PC-3 (cell line): ENCODE measurements at places on chromosomes 4 and X.

DNA sequence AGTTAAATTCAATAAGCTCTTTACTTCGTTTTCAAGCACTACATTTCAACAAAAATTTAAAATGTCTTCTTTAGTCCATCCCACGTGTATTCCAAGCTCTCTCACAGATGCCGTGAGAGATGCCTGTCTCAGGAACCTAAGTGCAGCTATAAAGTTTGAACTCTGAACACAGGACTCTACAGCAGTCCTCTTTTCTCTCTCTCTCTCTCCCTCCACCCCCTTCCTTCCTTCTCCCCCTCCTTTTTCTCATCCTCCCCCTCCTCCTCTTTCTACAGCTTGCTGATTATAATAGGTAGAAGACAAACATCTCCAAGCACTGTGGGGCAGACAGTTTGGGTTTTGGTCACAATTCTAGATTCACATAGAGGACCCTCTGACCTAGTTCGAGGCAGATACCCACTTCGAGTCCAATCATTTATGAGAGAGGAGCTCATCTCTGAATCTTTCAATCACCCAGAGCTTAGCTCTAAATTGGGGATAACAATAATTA is 31.5 kb upstream of the DCLK2 start:
- no peak for DNase-seq

GRCh38 chr4:30754021-30754420 is 33.9 kb downstream of the PCDH7 start:
- DNase-seq = peak; percentile 63

- no peak for DNase-seq
These were observed 316.6 kb upstream of the NDST4 start for GRCh38 chr4:115430024-115430423.

DNA sequence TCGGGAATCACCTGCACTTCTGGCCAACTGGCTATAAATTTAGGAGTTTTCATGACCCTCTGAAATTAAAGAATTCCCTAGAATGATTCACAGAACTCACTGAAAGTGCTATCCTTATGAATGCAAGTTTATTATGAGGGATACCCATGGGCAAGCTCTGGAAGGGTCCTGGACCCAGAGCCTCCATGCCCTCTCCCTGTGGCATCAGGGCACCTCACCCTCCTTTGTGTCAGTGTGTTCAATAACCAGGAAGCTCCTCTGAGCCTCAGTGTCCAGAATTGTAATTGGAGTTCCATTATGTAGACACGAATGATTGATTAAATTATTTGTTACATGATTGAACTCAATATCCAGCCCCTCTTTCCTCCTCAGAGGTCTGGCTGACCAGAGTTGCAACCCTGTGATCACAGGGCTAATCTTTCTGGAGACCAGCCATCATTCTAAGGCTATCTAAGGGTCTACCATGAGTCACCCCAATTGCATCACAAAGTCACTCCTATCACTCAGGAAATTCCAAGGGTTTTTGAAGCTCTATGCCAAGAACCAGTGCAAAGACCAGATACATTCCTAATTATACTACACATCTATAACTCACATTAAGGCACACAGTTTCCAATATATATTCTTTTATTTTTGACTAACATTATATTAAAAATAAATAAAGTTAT is 8.9 kb downstream of the ANXA3 start:
- DNase-seq = peak; percentile 60

GRCh38 chr4:156223985-156224384 is 270.3 kb upstream of the CTSO start:
- peak; percentile 56 for DNase-seq

GRCh38 chr4:65546882-65547416 is 123.3 kb downstream of the EPHA5 start:
- no peak for DNase-seq

DNA sequence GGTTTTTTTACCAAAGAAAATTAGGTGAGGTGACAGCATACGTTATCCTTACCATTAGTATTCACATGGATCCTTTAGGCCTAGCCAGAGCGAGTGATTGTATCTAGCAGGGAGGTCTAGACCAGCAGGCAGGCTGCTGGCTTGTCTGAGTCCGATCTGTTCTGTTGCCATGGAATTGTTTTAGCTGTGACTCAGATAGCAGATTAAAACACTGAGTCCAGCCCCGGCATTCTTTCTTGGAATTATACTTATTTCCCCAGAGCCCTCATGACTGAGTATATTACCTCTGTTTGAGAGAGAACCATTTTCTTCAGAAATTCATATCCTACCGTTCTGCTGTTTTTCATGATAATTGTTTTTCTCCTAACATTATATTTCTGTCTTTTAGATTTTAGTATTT is 37.4 kb downstream of the OCRL start:
- DNase-seq = peak; percentile 5

DNA sequence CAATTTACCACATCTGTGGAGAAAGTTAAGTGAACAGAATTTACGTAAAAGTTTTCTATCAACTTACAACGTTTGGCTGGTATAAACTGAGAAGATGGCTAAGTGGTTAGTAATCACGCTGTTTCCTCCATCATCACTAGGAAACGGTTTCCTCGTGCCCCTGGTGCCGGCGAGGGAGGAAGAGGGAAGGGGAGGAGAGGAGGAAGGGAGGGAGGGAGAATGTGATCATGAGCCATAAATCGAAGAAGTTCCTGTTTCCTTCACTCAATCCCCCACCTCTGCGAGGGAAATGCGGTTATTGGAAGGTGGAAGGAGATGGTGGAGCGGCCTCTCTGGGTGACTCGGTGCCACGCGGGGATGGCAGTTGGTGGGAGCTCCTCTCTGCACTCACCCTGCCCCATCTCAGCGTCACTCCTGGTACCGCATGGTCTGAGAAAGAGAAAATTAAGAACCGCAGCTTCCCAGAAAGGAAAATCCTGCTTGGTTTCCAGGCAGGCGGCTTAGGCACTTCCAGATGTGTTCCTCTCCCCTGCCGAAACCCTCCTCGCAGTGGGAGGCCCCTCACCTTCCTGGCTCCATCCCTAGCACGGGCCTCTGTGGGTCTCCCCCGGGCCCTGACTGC is 216.8 kb downstream of the AFAP1 start:
- DNase-seq = no peak

- DNase-seq = no peak
These were observed 19.6 kb downstream of the TMEM175 start for GRCh38 chr4:951594-952468.

GRCh38 chr4:69800599-69800998 is 40.2 kb upstream of the SULT1B1 start:
- peak; percentile 15 for DNase-seq

DNA sequence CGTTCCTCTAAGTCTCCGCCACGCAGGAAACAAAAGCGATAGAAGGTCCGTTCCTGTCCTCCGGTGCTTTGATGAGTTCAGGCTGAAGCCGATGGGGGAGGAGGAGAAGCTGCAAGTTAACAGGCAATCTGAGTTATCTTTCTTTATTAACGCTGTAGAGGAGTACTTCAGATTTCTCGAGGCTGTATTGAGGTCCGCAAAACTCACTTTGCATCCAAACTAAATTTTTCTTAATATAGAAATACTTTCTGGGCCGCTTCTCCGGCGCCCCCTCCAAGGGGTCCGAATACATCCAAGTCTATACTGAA is 395 bp upstream of the SOWAHB start:
- DNase-seq = no peak
